ENCODE measurements at places on chromosomes 2 and 18.
A peak's percentile ranks its signal among the peaks of the same experiment; 100 is the strongest.

DNA sequence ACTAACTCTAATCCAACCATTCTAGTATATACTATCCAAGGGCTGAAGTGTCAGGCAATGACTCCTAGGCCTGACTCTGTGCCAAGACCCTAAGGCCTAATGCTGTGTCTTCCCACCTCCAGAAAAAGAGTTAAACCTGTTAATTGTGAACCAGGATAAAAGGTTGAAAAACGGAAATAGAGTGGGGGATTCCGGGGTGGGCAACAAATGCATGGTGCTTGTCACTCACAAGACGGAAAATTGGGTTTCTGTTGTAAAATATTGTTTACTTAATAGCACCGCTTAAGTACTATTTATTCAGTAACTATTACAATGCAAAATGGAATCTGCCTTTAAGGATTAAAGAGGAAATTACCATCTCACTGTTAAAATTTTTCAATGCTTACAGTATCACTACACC lies 3.2 kb downstream of the STK17B start:
- no peak for DNase-seq

DNA sequence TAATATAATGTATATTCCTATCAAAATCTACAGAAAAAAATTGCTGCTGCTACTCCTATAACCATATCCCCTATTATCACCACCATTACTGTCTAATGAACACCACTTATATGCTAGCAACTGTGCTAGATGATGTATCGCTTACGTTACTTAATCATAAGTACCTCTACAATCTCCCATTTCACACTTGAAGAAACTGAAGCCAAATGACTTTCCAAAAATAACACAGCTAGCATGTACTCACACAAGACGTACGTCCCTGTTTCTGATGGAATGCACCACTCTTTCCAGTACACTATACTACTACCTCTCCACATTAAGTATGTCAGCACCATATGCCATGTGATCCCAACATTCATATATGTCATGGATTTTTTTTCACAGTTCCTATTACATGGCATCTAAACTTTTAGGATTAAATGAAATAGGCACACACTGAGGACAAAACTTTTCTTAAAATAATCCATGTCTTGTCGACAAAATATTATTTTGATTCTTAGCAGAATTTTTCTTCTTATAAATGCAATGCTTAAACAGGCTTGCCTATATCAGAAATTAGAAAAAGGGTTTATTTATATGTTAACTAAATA lies 112.8 kb downstream of the NBAS start:
- DNase-seq = no peak

GRCh38 chr18:79582978-79583377 lies 96.6 kb upstream of the CTDP1 start:
- DNase-seq = no peak

DNA sequence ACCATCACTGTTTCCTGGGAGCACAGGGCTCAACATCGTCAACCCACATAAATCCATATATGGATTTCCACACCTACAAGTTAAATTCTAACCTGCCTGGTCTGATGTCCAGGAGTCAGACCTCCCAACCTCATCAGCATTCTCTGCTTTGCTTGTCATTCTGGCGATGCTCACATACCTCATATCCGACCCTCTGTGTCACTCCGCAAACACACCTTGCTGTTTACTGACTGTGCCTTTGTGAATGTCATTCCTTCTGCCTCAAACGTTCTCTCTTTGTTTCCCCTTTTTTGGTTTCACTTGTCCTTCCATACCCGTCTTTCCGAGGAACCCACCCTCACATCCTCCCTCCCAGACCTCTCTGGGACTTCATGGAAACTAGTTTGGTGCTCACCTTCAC lies 187.1 kb downstream of the ACTR3 start:
- no peak for DNase-seq

DNA sequence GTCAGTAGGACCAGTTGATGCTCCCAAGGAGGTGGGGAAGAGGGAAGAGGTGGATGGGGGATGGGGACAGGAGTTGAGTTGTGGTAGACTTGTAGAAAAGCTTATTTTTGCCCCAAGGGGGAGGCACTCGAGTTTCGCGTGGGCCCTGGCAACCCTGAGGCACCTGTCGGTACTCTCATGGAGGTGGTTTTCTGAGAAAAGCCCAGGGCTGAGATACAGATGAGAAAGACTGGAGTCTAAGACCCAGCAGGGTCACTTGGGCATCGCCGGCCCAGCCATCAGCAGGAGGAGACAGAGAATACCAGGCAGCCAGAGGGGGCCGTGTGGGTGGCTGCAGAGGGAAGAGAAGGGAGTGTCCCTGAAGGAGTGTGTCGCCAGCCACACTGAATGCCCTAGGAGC lies 57.7 kb upstream of the HPCAL1 start:
- DNase-seq = no peak

GRCh38 chr18:36809590-36810381 lies 19.0 kb downstream of the TPGS2 start:
- no peak for DNase-seq

DNA sequence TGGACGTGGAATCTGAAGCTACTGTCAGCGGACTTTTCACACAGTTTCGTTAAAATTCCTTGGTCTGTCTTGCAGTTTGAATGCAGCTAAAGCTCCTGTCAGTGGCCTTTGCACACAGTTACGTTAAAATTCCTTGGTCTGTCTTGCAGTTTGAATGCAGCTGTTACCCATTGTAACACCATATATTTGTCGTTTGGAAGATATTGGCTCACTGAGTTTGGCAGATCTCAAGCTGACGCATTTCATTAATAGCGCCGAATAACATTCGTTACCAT lies 1.0 kb downstream of the LIMS1 start:
- no peak for DNase-seq

DNA sequence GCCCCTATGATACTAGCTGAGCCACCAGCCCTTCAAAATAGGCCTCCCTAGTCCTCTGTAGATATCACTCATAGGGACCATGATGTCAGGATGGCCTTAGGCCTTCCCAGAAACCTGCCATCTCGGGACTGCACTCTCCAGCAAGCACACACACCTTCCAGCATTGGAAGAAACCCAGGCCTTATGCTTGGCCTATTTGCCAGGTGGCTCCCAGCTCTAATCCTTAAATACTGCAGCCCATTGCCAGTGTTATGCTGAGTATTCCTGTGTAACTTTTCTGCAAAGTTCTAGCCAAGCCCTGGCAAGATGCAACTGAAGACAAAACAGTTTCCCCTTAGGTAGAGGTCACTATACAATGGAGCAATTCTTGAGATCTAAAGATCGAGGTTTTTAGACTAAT lies 316.5 kb downstream of the SETBP1 start:
- no peak for DNase-seq

- DNase-seq = no peak
Observed at GRCh38 chr2:102082571-102083392, 59.8 kb upstream of the IL1R1 start.

DNA sequence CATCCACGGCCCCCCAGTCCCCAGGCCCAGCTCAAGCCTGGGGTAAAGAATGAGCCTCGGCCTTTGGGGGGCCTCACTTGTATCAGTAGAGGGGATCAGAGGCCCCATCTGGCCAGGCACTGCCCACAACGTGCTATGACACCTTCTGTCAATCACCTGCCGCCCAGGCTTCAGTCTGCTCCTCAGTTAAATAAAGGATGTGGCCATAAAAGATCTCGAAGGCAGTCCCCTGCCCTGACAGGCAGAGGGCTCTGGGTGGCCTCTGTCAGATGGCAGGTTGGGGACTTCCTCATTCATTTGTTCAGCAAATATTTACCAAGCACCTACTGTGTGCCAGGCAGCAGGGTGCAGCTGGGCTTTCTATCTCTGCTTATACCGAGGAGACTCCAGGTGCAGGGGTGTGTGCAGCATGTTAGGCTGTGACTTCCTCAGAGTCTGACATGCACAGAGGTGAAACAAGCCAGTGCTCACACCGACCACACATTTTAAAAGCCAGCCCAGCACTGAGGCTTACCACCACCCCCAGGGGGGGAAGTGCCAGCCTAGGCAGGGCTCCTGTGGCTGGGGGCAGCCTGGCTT lies 166.4 kb downstream of the GALNT1 start:
- no peak for DNase-seq

DNA sequence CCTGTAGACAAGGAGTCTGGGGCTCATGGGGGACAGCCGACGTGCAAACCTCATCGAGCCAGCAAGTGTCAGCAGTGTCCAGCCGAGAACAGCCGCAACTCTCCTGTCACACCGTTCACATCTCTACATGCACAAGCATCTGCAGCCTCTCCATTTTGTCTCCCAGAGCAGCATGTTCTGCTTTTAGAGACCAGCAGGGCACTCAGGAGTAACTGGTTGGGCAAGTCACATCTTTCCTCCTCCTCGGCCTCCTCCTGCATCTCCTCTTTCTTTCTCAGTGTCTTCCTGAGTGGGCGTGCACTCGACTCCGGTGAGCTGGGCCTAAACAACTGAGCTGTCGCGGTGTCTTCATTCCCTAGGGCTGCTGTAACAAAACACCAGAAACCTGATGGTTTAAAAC lies 249.9 kb downstream of the SH3BP4 start:
- no peak for DNase-seq

DNA sequence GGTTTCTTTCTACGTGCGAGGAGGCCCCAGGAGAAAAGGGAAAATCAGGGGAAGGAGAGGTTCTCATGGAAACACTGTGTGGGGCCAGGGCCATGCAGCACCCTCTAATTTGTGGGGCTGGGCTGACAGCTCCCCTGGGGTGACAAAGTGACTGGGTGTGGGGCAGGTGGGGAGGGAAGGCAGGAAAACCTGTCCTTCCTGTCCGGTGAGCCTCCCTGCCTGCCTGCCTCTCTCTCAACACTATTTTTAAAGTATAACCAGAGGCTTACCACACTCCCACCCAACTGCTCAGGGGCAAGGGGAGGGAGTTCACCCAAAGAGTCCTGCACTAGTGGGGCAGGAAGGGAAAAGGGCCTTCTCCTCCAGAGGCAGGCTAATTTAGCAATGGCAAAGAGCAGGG lies 10.5 kb upstream of the EPAS1 start:
- no peak for DNase-seq

GRCh38 chr18:35484034-35484433 lies 13.7 kb downstream of the INO80C start:
- no peak for DNase-seq

DNA sequence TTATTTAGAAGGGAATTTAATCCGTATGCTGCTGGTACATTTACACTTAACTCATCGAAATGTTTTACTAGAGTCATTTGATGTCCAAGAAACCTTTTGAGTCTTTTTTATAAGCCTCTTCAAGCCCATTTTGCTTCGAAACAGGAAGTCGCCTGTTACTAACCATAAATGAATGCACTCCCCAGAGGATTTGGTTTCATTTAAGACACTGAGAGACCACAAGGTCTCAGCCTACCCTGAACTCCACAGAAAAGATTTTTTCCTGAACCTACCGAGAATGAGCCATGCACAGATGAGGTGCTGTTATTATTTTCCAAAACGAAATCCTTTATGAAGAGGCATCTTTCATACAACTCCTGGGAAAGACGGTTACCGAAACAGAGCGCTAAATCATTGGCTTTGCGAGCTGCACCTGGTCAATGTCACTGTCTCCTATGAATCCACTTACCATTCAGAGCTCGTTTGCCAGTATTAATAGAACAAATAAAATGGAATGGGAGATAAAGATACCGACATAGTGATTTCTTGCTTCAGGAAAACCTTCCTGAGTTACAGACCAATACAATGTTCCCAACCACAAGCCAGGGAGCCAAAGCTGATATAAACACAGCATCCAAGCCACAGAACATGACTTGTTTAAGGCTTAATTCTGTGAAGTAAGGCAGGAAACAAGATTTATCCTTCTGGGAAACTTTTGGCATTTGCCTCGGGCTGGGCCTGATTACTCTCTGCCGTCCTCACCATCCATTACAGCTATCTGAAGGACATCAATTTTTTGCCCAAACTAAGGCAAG lies 382.1 kb downstream of the OSR1 start:
- peak; percentile 37 for DNase-seq
